ENCODE measurements at places on chromosomes 16 and 17. TPM values are rescaled to one million over a fixed set of nuclear protein-coding genes. Genes with fewer than 3 reads are reported as not detected.

- DNase-seq = no peak
Observed at GRCh38 chr17:57705921-57706695, 39.0 kb downstream of the CCDC182 start.

GH2 gene
- not detected for total RNA-seq

DNA sequence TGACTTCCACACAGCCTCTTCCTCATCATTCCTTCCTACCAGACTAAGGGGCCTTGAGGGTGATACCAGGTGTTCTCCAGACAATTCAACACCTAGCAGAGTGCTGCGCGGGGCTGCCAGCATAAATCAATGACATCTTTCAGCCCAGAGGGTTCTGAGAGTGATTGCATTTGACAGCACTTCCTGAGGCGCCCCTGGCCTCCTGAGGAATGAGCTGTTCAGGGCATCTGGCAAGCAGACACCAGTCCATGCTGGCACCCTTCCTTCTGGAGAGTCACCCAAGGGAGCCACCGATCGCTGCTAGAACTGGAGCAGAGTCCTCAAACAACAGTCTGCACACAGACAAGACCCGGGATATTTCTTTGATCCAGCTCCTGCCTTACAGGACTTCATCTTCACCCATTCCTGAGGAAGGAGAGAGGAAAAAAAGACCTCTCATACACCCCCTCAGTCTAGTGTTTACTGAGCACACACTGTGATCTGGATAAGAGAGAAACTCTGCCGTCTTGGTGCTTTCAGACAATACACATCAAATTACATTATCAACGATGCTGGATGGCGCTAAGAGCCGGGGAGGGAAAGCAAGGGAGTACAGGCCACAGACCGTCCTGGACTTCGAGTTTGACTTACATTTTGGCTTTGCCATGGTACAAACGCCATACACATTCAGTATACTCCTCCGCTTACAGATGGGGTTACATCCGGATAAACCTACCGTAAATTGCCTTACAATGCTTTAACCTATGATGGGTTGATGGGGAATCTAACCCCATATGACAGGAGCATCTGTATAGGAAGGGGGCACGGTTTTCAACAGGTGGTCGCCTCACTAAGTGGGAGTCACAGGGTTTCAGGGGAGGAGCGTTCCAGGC lies 23.0 kb downstream of the NPTX1 start:
- no peak for DNase-seq

DNA sequence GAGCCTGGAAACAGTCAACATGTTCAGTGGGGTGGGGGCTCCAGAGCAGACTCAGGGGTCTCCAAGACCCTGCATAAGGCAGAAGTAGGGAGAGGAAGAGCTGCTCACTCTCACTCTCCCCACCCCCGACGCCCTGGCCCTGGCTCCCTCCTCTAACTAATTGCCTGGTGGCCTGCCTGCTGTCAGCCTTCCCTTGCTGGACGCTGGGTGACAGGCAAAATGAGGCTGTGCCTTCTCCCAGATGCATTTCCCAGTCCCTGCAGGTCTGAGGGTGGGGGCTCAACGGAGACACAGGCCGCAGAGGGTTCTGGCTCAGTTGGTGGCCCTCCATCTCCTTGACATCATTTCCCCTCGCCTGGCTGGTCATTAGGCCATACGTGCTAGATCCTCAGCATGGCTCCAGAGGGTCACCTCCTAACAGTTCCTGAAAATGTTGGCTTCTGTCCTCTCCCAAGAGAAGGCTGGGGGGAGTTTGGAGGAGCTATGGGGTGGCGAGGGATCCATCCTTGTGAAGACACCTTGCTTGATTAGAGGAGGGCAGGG lies 1.4 kb downstream of the FMNL1 start:
- no peak for DNase-seq

KRT13 gene
- 0.19 TPM for total RNA-seq

DNA sequence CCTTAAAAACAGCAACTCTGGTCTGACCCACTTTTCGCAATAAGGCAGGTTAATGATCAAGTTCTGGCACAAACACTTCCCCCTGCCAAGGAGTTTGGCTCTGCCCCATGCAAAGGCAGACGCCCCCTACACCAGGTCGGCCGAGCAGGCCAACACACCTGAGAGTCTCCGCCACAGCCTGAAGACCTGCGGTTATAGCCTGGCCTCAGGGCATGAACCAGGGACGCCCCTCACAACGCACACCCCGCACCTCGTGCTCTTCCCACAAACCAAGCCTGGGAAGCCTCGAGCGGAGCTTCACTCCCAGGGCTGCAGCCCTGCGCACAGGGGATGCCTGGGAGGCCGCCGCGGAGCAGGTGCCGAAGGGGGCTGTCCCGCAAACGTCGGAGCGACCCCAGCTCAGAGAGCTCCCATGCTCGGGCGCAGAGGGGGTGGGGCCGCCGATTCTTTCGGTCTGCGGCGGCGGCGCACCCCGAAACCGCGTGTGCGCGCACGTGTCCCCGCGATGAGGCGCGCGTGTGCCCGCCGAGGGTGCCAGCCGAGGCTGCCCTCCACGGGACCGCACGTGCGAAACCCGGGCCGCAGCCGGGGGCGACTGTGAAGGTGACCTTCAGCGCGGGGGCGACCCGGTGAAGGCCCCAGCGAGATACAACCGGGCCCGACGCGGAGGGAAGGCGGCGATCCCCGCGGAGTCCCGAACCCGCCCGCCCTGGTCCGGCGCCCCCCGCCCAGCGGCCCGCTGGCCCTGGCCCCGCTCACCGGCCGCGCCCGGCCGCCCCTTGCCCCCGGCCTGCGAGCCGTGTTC lies 559 bp downstream of the CLUH start:
- peak; percentile 86 for DNase-seq

- DNase-seq = no peak
Observed at GRCh38 chr16:24776501-24777220, 47.2 kb downstream of the TNRC6A start.

Data from lower leg skin (tissue), 4 donors.